ENCODE measurements at places on chromosomes 2 and 18. TPM values are rescaled to one million over a fixed set of nuclear protein-coding genes. Genes with fewer than 3 reads are reported as not detected.

DNA sequence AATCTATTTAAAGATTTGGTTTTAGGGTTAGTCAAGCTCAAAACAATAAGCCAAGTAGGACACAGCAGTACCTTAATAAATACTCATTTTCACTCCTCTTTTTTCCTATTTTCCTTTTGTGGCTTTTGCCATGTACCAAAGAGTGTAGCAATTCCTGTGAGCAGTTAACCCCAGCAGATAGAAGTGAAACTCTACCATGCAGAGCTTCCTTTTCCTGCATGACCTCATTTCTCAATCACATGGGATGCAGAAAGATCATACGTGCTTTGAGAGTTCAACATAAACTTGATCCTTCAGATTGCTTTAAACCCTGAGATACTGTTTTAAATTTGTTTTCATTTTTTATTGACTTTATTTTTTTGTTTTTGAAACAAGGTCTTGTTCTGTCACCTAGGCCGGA lies 99.1 kb upstream of the ARHGAP15 start:
- H3K4me3 ChIP-seq = no peak overlapping the region
- H3K36me3 ChIP-seq = no peaks in the 10 kb centered on the region
- peaks cover 8% of the 10 kb centered on the region for H3K4me1 ChIP-seq
- DNase-seq = no peak

DNA sequence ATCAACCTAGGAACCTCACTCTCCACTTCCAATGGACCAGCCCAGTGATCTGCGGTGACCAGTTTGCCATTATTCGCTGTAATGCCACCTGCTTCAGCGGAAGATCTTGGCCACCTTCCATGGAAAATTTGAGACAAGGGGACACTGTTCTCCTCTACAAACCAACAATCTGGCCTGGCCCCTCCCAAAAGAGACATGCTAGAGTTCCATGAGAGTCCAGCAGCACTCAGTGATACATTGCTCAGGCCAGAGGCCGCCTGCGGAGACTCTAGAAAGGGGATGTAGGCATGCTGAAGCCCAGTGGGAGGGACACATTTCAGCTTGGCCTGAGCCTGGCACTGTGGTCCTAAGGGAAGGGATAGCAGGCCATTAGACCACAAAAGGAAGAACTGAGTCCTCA lies 58.3 kb downstream of the COL6A3 start:
- DNase-seq = no peak
- H3K4me1 ChIP-seq = no peaks in the 10 kb centered on the region
- H3K4me3 ChIP-seq = no peak overlapping the region

Gene OTX1
- total RNA-seq = not detected

Gene EGR4
- not detected for total RNA-seq

Gene MYOM1
- 1.5 TPM for total RNA-seq

Measured in activated CD8-positive, alpha-beta T cell treated with anti-CD3 and anti-CD28 coated beads, Interleukin-2, amount 10 ng/mL, durations not matched to agents 7 days and 5 days (primary cell).